Naive thymus-derived CD4-positive, alpha-beta T cell (primary cell): ENCODE measurements at places on chromosomes 7 and 10.

DNA sequence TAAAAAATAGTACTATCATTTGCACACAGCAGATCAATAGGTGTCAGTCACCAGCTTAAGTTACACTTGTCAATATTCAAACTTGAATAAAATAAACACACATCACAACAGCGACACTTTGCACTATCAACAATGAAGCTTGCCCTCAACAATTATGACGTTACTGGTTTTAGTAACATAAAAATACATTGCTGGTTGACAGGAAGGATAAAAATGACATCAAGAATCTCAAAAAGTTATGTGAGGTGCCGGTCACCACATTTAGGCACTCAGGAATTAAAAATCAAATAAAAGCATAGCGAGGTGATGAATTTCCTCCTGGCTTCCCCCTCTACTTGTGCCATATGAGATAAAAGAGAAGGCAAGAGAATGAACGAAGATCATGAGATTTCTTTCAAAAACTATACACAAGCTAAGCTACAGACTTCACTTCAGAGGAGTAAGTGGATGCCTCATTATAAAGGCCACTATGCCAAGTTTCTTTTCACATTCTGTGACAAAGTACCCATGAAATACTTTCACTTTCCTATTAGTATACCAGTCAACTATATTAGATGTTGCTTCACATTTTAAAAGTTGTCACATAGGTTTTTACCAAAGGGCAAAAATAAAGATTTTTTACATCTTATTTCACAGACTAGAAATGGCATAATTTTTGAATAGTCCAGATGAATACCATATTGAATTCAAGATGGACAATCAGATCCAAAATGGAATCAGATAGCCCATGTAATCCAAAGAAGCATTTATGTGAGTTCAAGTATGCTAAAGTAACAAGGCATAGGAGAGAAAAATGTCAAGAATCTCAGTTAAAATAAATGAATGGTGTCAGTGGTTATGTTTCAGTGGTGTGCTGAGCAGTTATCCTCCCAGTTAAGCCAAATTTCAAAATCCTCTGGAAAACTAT, 3.6 kb downstream of the CCDC71L start:
- H3K36me3 ChIP-seq = no peaks in the 10 kb centered on the region
- H3K4me3 ChIP-seq = no peak overlapping the region
- peaks cover 16% of the 10 kb centered on the region for H3K4me1 ChIP-seq

DNA sequence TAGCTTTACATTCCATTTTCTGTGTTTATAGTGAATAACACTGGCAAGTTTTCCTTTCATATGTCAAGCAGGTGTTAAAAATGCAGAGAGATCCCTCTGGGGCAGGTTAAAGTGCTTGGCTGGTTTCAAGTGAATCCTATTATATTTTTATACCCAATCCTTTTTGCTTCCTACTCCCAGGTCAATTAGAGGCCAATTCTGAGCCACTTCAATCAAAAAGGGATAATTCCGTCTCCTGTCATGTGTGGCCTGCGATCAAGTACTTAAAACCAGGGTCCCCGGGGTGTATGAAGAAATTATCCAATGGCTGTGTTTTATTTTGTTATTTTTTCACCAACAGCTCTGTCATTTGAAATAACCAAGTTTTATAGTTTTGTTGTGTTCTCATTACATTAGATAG, 313.2 kb downstream of the PRPF18 start:
- DNase-seq = no peak
- no peaks in the 10 kb centered on the region for H3K4me1 ChIP-seq
- no peaks in the 10 kb centered on the region for H3K36me3 ChIP-seq
- no peak overlapping the region for H3K4me3 ChIP-seq
- H3K27ac ChIP-seq = no peak overlapping the region

DNA sequence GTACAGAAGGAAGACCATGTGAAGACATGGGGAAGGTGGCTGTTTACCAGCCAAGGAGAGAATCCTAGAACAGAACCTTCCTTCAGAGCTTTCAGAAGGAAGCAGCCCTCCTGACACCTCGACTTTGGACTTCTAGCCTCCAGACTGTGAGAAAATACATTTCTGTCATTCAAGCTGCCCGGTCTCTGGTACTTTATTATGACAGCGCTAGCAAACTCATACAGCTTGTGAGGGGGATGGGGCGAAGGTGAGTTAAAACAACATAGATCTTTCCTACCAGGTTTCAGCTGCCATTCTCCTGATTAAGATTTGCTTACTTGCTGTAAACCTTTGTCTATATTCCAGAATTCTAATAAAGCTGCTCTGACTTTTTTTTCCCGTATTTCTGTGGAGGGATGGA, 14.9 kb upstream of the ZNF248 start:
- H3K4me1 ChIP-seq = no peaks in the 10 kb centered on the region
- H3K27me3 ChIP-seq = no peaks in the 10 kb centered on the region
- DNase-seq = no peak

GRCh38 chr7:33921216-33921938, 16.0 kb downstream of the BMPER start:
- no peaks in the 10 kb centered on the region for H3K4me1 ChIP-seq
- no peak overlapping the region for H3K4me3 ChIP-seq

DNA sequence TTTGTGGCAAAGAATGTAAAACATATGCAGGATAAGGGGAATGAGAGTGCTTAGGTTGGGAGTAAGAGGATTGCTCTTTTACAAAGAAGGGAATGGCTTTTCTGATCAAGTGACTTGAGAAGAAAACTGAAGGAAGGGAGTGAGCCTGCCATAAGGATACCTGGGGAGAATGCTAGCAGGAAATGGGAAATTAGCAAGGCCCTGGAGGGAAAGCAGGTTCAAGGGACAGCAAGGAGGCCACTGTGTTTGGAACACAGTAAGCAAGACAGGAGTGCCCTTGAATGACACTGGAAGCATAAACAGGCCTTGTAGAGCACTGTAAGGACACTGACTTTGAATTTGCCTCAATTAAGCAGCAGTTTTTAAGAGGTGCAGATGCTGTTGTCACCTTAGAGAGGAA, 1069.9 kb downstream of the DNAJB9 start:
- H3K27ac ChIP-seq = no peak overlapping the region
- no peaks in the 10 kb centered on the region for H3K27me3 ChIP-seq
- no peaks in the 10 kb centered on the region for H3K4me1 ChIP-seq
- H3K4me3 ChIP-seq = no peak overlapping the region
- no peaks in the 10 kb centered on the region for H3K36me3 ChIP-seq

DNA sequence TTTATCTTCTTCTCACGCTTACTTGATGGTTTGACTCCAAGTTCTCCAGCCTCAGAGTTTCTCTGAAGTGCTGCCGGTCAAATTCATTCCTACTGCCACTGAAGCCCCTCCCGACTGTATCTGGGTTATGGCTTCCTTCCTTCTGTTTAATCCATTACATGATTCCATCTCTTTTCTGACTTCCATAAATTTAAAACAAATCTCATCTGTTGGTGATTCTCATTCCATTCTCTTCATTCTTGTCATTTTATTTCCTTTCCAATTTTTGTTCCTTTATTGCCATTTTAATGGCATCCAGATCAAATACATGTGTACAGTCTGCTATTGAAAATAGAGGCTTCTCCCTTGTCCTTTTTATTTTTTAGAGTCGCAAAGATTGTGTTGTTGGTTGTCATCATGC, 25.4 kb upstream of the HIBADH start:
- no peak overlapping the region for H3K27ac ChIP-seq
- H3K36me3 ChIP-seq = no peaks in the 10 kb centered on the region
- DNase-seq = no peak
- H3K4me1 ChIP-seq = no peaks in the 10 kb centered on the region

GRCh38 chr7:70316745-70317144, 718.5 kb downstream of the AUTS2 start:
- H3K4me1 ChIP-seq = no peaks in the 10 kb centered on the region
- DNase-seq = no peak
- H3K27me3 ChIP-seq = no peaks in the 10 kb centered on the region
- no peak overlapping the region for H3K27ac ChIP-seq
- H3K4me3 ChIP-seq = no peak overlapping the region

- no peak for DNase-seq
- H3K4me3 ChIP-seq = no peak overlapping the region
- H3K36me3 ChIP-seq = no peaks in the 10 kb centered on the region
- H3K27me3 ChIP-seq = no peaks in the 10 kb centered on the region
Measured at GRCh38 chr7:28747404-28747803, 210.7 kb downstream of the TRIL start.

GRCh38 chr7:45568536-45569289, 5.5 kb upstream of the ADCY1 start:
- no peak for DNase-seq
- no peaks in the 10 kb centered on the region for H3K36me3 ChIP-seq
- no peak overlapping the region for H3K4me3 ChIP-seq
- no peak overlapping the region for H3K27ac ChIP-seq
- no peaks in the 10 kb centered on the region for H3K4me1 ChIP-seq

DNA sequence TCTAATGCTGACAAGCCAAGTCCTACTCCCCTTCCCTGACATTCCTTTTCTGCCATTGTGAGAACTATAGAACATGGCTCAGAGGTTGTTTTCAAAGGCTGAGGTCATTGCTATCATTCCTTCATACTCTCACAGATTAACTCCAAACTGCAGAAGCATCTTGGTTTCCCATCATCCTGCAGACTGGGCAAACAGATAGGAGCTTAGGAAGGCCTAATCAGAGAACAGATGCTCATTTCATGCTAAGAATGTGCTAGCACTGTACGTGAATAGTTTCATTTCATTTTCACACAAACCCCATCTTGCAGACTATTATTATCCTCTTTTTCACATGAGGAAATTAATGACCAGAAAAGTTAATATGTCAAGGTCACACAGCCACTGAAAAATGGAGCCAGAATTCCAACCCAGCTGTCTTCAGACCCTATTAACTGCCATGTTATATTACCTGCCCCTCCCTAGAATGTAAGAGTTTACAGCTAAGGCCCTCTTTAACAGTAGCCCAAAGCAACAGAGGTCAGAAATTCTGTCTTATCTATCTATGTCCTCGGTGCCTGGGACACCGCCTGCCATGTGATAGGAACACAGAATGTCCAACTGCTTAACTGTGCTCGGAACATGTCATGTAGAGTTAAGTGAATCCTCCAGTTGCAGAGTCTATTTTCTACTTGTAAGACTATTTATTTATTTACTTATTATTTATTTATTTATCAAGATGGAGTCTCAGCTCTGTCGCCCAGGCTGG, 2.9 kb upstream of the LCOR start:
- H3K4me1 ChIP-seq = peaks cover 13% of the 10 kb centered on the region
- H3K27ac ChIP-seq = no peak overlapping the region
- no peak overlapping the region for H3K4me3 ChIP-seq
- H3K36me3 ChIP-seq = no peaks in the 10 kb centered on the region
- no peaks in the 10 kb centered on the region for H3K27me3 ChIP-seq

DNA sequence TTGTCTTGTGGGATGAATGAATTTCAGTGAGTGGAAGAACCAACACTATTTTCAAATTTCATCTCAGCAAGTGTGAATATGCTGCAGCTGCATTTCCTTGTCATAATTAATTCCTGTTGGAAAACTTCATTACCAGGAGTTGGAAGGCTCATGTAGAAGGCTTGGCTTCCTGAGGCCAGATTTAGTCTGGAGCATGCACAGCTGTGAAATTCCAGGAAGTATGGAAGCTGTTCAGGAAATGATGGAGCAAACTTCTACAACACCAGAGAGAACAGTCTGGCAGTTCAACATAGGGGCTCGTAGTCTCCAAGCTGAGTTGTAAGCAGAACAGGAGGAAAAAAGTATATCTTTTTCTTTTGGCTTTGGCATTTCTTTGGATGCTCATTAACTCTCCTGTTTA, 1439.9 kb upstream of the CELF2 start:
- H3K36me3 ChIP-seq = no peaks in the 10 kb centered on the region
- no peaks in the 10 kb centered on the region for H3K4me1 ChIP-seq
- H3K27ac ChIP-seq = no peak overlapping the region
- no peaks in the 10 kb centered on the region for H3K27me3 ChIP-seq
- no peak overlapping the region for H3K4me3 ChIP-seq

DNA sequence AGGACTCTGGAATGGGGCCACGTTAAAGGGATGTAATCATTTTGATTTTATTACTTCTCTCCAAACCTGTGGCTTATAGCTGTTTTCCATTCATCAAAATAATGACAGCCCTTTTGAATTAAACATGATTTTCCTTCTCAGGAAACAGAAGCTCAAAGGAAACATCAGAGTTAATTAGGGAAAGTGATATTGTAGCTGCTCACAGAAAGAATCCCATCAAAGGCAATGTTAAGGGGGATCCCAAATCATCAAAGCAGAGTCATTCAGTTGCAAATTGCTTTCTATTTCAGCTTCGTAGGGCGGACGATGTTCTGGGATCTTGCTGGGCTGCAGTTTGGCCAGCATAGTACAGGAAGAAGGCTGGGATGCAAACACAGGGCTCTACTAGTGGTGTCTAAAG, 563.2 kb downstream of the CCSER2 start:
- H3K4me1 ChIP-seq = no peaks in the 10 kb centered on the region
- H3K36me3 ChIP-seq = no peaks in the 10 kb centered on the region
- DNase-seq = no peak
- H3K27ac ChIP-seq = no peak overlapping the region
- H3K27me3 ChIP-seq = no peaks in the 10 kb centered on the region

GRCh38 chr10:3635697-3636096, 149.3 kb downstream of the KLF6 start:
- no peaks in the 10 kb centered on the region for H3K36me3 ChIP-seq
- H3K27me3 ChIP-seq = no peaks in the 10 kb centered on the region
- H3K4me1 ChIP-seq = no peaks in the 10 kb centered on the region

GRCh38 chr7:145088111-145088745, 252.4 kb upstream of the TPK1 start:
- no peaks in the 10 kb centered on the region for H3K4me1 ChIP-seq
- no peaks in the 10 kb centered on the region for H3K27me3 ChIP-seq
- DNase-seq = no peak
- no peaks in the 10 kb centered on the region for H3K36me3 ChIP-seq

DNA sequence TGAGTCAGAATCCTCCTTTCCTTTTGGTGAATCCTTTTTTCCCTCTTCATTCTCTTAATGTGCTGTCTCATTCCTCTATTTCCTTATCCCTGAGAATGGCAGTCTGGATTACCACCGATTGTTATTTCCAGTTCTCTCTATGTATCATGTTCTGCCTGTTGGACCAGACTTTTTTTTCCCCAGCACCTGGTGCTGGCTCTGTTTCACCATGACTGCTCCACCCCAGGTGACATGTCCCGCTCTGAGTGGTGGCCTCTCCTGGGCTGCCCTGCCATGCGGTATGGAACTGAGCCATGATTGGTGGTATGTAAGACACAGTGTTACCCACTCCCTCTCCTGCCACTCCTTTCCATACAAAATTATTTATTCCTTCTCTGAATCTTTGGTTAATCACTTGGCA, 399.9 kb downstream of the GATA3 start:
- H3K36me3 ChIP-seq = no peaks in the 10 kb centered on the region
- H3K4me1 ChIP-seq = no peaks in the 10 kb centered on the region
- H3K27me3 ChIP-seq = no peaks in the 10 kb centered on the region
- no peak for DNase-seq
- no peak overlapping the region for H3K27ac ChIP-seq
